ENCODE measurements at places on chromosomes 7 and 10.

GRCh38 chr7:33873518-33873917 lies 31.8 kb upstream of the BMPER start:
- DNase-seq, result no peak

GRCh38 chr10:71045204-71045809 lies 156.9 kb upstream of the PCBD1 start:
- DNase-seq, result no peak

DNA sequence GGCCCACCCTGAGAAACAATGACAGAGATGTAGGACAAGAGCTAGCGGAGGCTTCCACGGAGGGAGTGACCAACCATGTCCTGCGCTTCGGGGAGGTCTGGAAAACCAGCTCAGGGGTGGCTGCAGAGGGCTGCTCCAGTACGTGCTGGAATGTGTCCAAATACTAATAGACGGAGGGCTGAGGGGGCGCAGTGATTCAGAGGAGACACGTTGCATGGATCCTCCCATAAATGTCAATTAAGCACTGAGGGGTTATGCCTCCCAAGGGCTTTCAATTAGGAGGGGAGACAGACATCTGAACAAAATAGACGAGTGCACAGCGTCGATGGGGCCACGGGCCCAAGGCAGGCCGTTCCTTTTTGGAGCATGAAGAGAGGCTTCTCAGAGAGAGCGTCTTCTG lies 51.0 kb upstream of the NPS start:
- DNase-seq, result no peak

GRCh38 chr7:106493041-106493731 lies 167.8 kb downstream of the CCDC71L start:
- no peak for DNase-seq

- DNase-seq, result no peak
These were observed 462.3 kb upstream of the POT1 start for GRCh38 chr7:125391921-125392320.

- DNase-seq, result no peak
These were observed 683.8 kb upstream of the ANKRD30A start for GRCh38 chr10:36441557-36441956.

- no peak for DNase-seq
These were observed 105.1 kb downstream of the AASS start for GRCh38 chr7:122038904-122039303.

GRCh38 chr7:73602721-73603651 lies 21.3 kb downstream of the MLXIPL start:
- no peak for DNase-seq

DNA sequence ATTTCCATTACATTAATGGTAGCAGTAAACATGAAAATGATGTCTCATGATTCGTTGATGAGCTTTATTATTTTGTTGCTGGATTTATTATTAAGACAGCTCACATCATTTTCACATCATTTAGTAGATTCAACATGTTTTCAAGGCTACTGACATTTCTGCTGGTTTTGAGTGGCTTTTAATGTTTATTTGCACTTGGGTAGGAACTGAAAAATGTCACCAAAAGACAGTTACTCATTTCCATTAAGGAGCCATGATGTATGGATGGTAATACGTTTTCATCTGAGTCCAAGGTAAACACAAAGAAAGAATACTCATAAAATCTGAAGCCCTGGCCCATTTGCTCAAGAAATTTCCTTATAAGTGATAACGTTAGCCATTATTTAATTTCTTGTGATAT lies 14.8 kb downstream of the PDK4 start:
- no peak for DNase-seq

GRCh38 chr10:11598712-11599397 lies 12.6 kb downstream of the USP6NL start:
- no peak for DNase-seq

- peak; percentile 35 for DNase-seq
These were observed at the start of gene STEAP4 for GRCh38 chr7:88306590-88307048. STEAP4 (minus strand) TSS chr7:88306894; CDS start chr7:88284269, 22,625 bp downstream.

DNA sequence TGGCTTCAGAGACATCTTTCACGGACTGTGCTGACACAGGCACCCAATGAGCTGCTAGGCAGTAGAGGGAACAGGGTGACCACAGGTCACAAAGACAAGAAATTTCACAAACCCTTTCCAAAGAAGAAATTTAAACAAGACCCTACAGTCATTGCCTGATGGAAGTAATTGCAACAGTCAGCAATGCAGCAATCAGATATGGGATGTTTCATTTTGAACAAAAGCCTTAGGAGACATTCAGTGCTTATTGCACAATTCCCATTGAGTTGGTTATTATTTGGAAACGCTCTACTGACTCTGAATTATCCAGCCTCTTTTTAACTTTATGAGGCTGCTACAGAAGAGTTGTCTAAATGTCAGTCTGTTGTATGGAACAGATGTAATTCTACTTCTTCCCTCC lies 85.5 kb downstream of the ETV1 start:
- no peak for DNase-seq

DNA sequence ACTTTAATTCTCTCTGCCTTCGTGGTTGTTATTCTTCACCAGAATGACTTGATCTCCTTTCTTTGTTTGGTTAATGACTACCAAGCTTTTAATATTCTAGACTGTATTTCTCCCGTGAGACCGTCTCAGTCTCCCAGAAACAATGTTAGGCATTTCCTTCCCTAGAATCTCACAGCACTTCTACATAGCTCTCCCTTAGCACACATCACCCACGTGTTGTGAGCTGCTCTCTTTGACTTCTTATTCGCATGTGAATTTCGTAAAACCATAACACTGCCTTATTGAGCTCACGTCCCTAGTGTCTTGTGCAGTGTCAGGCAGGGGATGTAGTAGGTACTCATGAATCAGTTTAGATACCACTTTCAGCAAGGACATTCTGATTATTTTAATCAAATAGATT lies 57.5 kb upstream of the MGAM2 start:
- DNase-seq, result no peak

Data from iPS DF 6.9 (cell line).